ENCODE measurements at places on chromosomes 6 and 20.
A peak's percentile ranks its signal among the peaks of the same experiment; 100 is the strongest.

DNA sequence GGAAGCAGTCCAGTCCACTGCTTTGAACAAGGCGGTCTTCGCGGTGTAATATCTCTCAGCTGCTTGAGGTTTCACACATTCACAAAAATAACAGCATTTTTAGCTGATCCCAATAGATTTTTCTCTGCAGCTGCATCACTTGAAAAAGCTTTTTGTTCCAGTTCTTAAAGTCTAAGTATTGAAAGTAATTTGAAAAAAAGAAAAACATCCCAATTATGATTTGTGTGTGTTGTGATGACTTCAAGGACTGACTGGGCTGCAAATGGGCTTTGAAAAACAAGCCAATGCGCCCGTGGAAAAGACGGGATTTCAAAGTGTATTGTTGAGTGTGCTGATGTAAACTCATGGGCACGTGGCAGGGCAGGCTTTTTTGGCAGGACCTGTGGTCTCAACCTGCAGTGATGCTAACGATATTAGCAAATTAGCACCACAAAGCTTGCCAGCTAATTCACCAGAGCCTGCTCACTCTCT, 151.1 kb downstream of the TMEM242 start:
- no peak for DNase-seq

- DNase-seq, result no peak
Observed at GRCh38 chr6:157563611-157564284, 182.8 kb downstream of the ZDHHC14 start.

- DNase-seq, result no peak
Observed at GRCh38 chr6:1039191-1039590, 272.7 kb upstream of the FOXQ1 start.

DNA sequence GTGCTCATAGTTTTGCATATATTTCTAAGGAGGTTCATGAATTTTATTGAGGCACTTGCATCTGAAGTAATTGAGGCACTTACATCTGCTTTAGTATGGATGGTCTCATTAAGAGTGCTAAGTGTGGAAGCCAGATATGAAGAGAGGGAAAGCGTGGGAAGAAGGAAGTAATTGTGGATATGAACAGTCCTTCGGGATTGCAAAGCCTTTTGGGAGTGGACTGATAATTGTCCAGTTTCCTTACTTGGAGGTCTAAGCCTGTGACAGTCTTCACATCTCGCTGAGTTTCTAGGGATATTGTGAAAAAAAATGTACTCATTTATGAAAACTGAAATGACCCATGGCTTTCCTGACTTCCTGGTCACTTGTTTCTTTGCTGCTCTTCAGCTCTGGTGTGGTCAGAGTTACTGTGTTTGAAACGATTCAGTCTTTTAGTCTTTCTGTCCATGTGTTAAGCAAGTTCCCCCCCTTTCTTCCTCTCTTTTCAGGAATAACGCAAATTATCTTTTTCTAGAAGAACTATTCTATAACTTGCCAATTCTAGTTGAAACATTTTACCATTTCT, 137.3 kb downstream of the ZFAND3 start:
- DNase-seq, result no peak

GRCh38 chr6:109013656-109014305, 80.9 kb downstream of the SESN1 start:
- no peak for DNase-seq

- no peak for DNase-seq
Observed at GRCh38 chr6:18507018-18507415, 119.9 kb downstream of the RNF144B start.

DNA sequence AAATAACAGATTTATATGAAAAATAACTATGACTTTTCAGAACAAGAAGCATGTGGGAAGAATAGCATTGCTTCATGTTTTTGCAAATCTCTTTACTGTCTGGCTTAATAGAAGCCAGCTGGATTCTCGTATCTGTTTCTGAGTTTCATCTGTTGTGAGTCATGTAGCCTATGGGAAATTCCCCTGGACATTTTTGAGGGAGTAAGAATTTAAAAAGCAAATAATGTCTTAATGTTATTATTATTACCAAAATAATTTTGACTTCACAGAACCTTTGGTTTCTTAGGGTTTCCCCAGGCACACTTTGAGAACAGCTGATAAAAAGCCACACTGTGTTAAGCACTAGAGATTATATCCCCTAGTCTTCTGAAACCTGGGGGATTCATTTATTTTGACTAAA, 75.8 kb downstream of the SYCP2L start:
- DNase-seq, result peak; percentile 63

GRCh38 chr6:105121981-105122380, 57.8 kb downstream of the POPDC3 start:
- DNase-seq, result no peak

GRCh38 chr6:129671442-129672340, 38.3 kb downstream of the ARHGAP18 start:
- DNase-seq, result no peak

- DNase-seq, result no peak
Observed at GRCh38 chr6:91043751-91044150, 456.9 kb upstream of the MAP3K7 start.

DNA sequence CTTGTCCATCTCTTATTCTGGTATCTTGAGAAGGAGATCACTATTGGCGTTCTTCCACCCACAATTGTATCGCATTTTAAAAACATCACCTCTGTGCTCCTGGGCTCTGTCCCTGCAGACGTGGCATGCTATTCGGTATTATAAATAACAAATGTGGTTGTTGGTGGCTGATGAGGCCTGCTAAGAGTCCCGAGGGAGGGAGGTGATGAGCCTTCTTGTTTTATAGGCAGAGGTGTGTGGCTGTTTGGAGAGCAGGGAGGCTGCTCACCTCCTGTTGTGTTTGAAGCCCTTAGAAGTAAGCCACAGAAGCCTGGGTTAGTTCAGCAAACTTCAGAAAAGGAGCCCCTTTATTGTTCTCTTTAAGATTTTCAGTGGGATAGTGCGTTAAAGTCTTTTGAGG, 15.6 kb downstream of the MANBAL start:
- DNase-seq, result no peak

Data from stromal cell of bone marrow (primary cell).